Renal cortex interstitium (tissue), 15 donors: ENCODE measurements at places on chromosomes 16 and 17.

- no peak for DNase-seq
Measured at GRCh38 chr17:47221154-47221553, 12.0 kb downstream of the MYL4 start.

DNA sequence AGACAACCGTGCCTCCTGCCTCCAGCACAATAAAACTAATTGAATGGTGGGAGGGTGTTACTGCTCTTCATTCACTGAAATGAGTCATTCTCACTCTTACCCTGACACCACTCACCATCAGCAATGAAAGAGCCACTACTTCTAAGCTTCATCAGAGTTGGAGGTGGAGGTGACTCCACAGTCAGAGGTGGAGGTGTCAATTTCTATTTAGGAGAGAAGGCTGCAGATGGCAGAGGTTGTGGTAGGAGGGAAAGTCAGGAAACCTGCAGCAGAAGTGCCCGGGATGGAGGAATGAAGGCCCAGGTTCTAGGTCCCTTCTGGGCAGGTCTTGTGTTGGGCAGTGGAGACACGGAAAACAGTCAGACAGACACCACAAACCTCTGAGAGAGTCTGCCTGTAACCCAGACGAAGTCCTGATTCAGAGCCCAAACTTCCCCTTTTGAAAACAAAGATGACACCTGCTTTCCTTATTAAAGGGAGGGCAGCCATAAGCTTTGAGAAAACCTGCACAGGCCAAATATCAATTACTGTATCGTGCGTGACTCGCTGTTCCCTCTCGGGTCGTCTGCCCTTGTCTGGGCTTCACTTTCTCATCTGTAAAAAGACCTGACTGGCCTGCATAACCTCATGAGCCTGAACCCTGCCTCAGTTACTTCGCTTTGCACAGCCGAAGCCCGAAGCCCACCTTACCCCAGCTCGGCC is 668 bp downstream of the ATPAF2 start:
- no peak for DNase-seq

DNA sequence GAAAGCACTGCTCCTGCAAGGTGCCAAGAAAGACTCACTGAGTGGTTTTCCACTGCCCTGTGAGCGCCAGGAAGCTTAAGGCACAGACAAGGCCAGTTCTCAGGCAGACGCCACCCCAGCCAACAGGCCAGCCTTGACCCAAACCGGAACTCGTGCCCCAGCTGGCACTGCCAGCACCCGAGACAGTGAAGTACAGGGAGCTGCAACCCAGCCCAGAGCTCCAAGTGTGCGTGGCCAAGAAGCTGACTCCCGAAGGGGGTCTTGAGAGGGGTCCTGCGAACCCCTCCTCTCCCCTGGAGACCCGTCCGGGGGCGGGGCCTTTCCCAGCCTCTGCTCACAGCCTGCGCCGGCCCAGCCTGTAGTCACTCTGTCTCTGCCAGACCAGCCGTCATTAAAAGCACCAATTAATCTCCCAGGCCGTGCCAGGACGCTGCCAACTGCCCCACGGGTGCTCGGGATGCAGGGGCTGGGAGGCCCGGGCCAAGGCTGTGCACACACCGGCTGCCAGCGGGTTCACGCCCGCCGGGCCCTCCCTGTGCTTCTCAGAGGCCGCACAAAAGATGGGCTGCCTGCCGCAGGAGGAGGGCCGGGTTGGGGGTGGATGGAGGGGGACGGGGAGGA is 4.4 kb upstream of the SOX8 start:
- DNase-seq = no peak

DNA sequence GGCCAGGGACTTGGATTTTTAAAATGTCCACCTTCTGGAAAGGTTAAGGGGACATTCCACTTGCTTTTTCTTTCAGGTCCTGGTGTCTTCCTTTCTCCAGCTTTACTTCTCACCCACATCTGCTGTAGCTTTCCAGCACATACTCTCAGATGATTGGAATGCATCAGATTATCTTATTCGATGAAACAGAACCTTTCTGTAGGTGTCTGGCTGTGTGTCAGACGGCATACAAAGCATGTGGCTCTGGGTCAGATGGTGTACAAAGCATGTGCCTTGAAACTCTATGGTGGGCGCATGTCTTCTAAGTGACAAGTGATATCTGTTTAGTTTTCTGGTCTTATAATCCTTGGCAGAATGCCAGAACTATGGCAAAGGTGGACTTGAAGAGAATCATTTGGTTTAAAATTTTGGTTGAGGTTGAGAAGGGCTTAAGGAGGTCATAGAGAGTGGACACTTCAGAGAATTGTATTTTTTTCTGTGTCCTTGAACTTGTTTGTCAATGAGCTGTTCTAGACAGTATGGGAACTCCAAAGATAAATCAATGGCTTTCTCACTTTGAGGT is 125.3 kb downstream of the FTO start:
- DNase-seq = no peak

DNA sequence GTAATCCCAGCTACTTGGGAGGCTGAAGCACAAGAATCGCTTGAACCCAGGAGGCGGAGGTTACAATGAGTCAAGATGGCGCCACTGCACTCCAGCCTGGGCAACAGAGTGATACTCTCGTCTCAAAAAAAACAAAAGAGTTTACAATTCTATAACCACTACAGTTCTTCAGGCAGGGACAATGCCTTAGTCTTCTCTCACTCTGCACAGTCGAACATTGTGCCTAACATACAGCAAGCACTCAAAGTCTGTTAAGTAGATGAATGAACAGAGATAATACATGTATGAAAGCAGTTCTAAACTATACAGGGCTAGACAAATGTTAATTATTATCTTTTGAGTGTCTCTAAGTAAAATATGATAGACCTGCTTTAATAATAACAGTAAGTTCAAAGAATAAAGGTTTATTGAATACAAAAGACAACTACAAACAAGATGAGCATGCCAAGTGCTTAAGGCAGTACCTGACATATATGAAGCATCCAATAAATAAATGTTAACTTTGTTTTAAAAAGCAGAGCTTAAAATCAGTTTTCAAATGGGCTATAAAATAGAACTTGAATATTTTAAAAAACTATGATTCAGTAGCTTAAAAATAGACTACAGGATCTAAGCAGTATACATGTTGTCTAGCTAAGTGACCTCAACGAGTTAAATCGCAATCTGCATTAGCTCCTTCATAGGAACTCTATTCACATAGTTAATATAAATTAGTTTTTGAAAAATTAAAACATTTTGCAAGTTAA is 19.3 kb downstream of the INTS2 start:
- no peak for DNase-seq

DNA sequence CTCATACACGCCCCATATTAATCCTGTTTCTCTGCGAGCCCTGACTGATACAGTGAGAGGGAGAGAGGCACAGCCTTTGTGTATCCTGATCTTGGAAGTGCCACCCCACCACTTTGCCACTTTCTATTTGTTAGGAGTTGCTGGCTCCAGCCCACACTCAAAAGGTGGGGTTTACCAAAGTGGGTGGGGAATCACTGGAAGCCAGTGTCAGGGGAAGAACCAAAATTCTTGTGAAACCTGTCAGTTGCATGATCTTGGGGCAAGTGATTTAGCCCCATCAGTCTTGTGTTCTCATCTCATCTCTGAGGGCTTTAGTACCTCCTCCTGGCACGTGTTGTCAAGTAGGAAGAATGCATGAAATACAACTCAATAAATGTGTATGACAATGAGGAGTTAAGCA is 119.5 kb downstream of the SOX9 start:
- DNase-seq = no peak

DNA sequence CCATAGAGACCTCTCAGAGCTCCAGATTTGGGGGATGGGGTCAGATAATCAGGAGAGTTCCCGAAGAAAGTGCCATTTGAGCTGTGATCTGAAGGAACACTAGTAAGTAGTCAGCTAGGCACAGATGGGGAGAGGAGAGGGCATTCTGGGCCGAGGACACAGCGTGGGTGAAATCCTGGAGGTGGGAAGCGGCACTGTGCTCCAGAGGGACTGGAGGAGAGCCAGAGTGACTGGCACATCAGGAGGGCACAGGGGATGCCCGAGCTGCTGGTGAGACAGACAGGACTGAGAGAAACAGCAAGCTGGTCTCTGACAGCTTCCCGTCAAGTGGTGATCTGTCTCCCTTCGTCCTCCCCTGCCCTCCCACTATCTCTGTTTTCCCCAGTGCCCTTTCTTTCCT is 40.6 kb downstream of the KNOP1 start:
- DNase-seq = no peak

DNA sequence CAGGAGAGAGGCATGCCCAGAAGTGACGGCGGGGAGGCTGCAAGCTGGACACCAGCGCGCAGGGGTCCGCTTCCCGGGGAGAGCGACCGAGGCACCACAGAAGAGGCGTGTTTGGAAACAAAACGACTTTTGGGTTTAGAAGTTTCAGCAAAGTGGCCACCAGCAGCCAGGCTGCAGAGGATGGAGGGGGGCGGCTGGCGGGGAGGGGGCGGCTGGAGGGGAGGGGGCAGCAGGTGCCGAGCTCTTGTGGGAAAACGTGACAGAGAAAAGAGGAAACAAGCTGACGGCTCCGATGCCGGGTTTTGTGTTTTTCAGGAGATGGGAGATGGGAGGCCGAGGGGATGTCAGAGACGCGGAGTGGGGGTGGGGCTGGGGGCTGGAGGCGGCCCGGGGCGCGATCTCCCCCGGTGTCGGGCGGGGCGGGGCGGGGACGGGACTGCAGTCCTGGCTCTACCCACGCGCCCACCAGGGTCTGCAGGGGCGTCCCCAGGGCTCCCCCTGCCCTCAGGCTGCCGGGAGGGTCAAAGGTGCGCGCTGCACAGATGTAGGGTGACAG is 32.1 kb upstream of the RPH3AL start:
- DNase-seq = no peak

DNA sequence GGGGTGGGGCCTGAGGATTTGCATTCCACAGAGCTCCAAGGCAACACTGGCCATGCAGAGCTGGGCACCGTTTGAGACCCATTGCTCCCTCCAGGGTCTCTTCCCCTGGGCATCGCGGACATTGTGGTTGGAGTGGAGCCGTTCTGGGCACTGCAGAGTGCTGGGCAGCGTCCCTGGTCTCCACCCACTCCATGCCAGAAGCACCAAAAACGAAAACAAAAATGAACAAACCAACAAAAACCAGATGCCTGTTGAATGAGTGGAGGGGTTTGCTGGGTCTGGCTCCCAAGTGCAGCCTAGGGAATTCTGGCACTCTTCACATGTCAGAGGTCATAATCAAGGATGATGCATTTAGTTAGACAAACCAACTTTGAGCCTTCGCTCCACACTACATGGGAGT is 17.9 kb downstream of the WNT9B start:
- no peak for DNase-seq

- DNase-seq = no peak
Measured at GRCh38 chr17:34827008-34827407, 134.3 kb downstream of the CCT6B start.

DNA sequence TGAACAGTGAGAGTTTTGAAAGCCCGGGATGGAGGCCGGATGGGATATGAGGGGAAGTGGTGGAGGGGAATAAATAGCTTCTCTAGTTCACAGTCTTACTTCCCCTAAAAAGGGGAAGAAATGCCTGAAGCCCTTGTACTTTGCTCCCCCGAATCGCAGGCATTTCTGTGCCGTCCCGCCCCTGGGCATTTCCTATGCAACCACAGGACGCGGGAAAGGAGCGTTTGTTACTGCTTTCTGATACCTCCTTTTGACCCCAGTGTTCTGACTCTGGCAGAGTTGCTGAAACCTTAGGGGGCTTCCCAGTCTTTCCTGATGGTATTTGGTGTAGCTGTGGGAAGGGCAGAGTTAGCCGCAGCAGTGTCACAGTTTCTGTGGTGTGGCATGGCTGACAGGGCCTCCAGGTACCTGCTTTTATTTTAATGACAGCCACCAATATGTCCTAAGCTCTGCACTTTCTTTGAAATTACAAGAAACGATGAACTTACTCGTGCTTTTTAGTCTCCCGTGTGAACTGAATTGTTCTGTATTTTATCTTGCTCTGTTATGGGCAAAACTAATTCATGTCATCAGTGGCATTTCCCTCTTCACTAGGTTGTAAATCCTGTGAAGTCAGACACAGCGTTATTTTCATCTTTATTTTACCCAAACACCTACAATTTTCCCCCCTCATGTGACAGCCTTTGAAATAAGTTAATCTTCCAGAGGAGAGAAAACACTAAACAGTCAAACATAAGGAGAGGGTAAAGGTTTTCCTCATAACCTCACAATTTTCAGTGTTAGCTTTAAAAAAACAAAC is 27.1 kb downstream of the USP10 start:
- DNase-seq = no peak

GRCh38 chr17:49467175-49467574 is 27.9 kb upstream of the NGFR start:
- no peak for DNase-seq

DNA sequence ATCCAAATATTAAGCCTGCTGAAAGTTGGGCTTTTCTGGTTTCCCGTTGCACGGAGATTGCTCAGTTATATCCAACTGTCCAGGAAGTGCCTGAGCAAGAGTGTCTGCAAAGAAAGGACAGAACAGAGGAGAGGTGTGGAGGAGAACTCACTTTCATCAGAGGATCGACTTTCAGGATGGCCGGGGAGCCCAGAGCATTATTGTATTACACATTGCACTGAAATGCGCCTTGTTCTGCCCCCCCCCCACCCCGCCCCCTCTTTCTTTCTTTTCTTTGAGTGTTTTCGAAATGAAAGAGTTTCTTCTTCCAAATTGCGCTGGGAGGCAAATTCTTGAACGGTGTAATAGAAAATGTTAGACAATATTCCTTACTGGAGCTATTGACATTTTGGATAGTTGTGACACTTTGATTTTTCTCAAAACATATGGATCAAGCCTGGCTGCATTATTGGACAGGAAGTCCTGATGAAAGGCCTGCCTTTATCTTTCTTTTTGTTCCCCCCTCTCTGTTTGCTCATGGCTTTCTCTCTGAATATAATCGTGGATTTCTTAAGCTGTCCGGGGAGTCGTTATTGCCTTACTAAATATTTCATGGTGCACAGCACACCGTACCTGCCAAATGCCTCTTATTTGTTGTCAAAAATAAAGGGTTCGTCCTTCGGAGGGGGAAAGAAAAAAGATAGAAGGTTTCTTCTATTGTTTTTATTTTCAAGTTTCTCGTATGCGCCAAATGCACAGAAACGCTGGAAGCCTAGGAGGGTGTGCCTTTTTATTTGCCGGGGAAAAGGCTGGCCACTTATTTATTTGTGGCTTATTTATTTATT is 110.8 kb downstream of the IRX3 start:
- DNase-seq = no peak
